Bronchial epithelial cell (primary cell): ENCODE measurements at places on chromosomes 5 and 9.
A peak's percentile ranks its signal among the peaks of the same experiment; 100 is the strongest.

- no peak for DNase-seq
Measured at GRCh38 chr9:95382433-95382832, 64.9 kb upstream of the FANCC start.

GRCh38 chr5:158398360-158399201, 539.6 kb upstream of the CLINT1 start:
- no peak for DNase-seq

- no peak for DNase-seq
Measured at GRCh38 chr5:128228521-128228920, 145.0 kb downstream of the SLC12A2 start.

GRCh38 chr5:72955768-72956323, at the start of gene FCHO2:
Gene FCHO2 (plus strand): TSS chr5:72956041. CDS start chr5:72956097, 56 bp downstream.
- DNase-seq, result peak; percentile 96

DNA sequence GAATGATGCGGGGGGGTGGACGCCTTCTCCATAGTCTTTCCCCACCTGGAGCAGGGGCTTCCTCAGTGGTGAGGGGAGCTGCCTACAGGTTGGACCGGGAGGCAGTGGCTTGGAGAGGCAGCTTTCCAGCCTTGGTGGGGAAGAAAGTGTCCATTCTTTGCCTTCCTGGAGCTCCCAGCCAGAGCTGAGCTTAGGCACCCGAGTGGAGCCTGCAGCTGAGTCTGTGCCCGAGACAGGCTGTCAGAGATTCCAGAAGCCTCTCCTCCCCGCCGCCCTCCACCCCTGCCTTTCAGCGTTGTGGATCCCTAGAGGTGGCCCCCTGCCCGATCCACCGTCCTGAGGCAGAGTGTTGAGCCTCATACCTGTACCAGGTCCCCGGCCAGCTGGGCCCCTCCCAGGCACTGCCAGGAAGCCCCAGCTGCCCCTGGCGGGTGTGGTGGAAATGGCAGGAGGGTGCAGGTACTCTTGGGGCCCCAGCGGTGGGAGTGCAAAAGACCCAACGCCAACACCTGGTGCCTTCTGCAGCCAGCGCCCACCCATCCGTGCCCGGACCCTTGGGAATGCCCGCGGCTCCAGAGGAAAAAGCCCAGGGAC, 112.0 kb downstream of the RXRA start:
- no peak for DNase-seq

- no peak for DNase-seq
Measured at GRCh38 chr9:118230329-118230728, 526.1 kb downstream of the TLR4 start.

- DNase-seq, result no peak
Measured at GRCh38 chr9:132239518-132239917, 77.7 kb downstream of the NTNG2 start.
